ENCODE measurements at places on chromosomes 16 and 17.

DNA sequence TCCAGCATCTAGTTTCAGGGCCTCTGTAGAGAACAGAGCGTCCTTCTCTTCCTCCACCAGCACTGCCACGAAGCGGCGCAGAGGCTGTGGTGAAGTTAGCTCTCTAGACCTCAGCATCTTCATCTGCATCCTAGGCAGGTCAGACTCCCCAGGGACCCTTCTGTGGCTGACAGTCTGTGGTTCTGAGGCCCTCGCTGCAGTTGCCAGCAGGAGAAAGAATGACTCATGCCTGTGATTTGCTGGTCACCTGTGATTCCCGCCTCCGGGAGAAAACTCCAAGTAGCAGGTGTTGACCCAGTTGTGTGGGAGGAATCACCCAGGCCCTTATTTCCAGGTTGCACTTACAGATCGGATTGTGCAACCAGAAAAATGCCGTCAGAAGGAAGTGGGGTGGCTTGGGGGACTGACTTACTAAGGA is 117.3 kb upstream of the CACNG5 start:
- DNase-seq, result no peak

DNA sequence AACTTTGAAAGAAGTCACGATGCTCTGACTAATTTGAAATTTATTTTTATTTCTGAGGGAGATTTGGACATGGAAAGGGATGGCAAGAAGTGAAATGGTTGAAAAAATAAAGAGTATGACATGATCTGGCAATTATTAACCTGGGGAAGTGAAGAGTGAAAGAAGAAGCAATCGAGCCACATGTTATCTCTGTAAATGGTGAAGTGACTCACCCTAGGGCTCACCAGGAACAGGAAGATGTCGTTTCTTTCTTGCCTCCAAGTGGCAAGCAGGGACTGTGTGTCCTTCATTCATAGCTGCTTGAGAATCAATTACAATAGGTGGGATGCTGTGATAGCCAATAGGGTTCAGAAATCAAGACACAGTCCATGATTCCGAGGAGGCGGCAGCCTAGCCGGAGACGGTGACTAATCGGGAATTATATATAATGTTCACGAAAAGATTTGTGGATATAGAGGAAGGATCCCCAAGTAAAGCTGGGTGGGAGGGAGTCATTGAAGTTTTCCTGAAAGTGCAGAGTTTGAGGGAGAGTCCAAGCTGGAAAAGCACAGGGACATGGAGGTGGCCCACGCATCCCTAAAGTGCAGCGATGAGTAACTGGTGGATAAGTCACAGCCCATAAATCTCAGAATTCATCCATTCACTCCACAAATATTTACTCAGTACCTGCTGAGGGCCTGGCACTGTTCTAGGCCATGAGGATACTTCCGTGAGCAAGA is 18.2 kb upstream of the KRT20 start:
- no peak for DNase-seq

DNA sequence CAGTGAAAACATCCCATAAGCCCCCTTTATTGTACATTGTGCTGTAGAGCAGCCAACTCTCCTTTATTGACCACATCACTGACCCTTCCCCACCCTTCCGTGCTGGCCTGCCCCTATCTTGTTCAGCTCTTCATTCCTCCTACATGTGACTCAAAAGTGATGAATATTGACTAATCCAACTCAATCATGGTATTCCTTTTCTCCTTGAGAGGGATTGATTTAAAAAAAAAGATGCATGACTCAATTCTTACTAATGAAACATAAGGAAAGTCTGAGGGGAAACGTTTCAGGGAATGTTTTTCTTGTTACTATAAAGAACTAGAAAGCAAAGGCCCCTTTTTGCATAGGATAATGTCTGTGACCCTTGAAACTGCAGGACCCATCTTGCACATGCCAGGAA is 125.2 kb upstream of the SOX9 start:
- no peak for DNase-seq

GRCh38 chr17:80261159-80261894 is 675 bp downstream of the RNF213 start:
- peak; percentile 33 for DNase-seq

- no peak for DNase-seq
Measured at GRCh38 chr16:85659336-85659735, 29.4 kb downstream of the GINS2 start.

All from memory B cell (primary cell).